ENCODE measurements at places on chromosomes 7 and 10.

DNA sequence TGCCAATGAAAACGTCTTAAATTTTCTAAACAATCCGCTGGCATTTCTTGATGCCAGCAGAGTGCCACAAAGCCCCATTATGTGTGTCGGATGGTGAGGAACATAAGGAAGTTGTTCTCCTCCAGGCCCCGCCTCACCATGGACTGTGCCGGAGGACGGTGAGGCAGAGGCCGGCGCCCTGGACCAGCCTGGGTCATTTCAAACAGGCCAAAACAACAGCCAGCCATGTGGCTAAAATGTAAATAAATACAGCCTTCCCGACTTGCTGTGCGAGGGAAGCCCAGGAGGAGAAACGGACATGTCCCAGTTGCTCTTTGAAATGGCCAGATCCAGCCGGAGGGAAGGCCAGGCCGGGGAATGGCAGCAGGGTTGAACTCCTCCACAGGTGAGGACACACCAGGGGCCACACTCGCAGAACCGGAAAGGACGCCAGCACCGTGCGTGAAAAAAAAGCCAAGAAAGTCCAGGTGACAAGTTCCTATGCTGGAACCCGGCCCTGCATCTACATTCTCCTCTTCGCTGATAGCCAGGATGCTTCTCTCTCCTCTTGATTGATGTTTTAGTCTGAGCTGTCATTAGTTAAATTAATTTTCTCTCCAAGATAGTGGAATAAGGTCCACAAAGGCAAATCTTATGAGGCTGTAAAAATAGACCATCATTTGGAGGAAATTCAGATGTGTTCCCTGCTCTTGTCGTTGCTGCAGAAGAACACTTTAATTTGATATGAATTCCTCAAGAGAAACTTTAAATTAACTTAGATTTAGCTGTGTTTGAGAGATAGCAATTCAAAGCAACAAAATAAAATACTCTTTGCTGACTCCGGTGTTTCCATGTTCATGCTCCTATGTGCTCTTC lies 64.6 kb downstream of the EBF3 start:
- DNase-seq, result no peak

- no peak for DNase-seq
These were observed 130.4 kb upstream of the STEAP4 start for GRCh38 chr7:88437132-88437531.

DNA sequence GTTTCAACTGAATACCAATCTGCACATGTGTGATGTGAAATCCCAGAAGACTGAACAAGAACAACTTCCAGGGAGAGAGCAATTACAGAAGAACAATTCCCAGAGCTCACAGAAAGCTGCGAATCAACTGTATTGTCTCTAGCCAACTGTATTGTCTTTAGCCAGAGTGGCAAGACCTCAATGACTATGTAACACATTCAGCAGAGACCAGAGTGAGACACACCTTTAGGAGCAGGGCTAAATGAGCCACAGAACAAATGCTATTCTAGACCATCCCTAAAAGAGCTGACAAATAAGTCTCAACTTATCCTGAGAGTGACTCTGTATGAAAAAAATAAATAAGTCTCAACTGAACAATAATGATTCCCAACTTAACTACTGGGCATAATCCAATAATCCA lies 72.0 kb downstream of the KMT2C start:
- DNase-seq, result no peak

DNA sequence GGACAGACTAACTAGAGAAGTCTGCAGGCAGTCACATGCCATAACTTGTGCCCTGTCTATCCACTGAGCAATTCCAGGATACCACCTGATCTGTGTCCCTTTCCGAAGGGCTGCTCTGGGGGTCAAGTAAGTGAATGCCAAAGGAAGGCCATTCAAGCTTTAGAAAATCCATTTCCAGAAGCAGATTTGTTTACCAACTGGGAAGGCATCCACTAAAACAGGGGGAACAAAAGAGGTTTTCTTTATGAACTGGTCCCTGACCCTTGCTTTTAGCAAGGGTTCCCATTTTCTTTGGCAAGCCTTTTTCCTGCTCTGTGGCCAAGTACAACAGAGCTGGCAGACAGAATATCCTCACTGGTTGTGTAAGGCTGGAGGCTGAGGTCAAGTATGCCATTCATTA lies 36.5 kb downstream of the ITPRID1 start:
- no peak for DNase-seq

- no peak for DNase-seq
These were observed 152.6 kb upstream of the FZD8 start for GRCh38 chr10:35794703-35795102.

DNA sequence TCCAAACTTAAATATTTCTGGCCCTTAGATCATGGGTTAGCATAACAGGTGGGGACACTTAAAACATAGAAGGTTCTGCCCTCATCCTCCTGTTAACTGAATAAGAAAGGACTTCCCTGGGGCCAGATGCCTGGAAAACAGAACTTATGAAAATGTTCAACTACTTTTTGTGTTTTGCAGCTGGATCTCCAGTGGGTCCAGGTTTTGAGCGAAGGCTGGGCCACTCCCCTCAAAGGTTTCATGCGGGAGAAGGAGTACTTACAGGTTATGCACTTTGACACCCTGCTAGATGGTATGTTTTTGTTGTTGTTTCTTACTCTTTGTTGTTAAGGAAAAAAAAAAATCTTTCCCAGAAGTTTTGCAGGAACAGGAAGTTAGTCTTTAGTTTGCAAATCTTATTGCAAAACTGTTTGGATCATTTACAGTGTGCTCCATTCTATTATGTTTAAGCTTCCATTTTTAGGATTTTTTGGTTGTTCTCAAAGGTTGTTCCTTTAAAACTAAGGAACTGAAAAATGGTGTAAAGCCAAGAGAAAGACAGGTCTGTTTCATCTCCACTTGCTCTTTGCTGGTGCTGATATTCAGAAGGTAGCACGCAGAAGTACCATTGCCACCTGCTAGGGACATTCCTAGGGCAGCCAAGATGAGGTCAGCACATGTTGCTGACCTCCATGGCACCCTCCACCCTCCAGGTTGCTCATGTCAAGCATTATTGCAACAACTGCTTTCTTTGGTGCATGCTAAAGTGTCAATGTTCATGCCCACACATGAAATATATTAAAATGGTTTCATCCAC lies 56.1 kb downstream of the PAPSS2 start:
- peak; percentile 2 for DNase-seq

- peak; percentile 30 for DNase-seq
These were observed 229.0 kb downstream of the STK31 start for GRCh38 chr7:23938937-23939552.

GRCh38 chr7:131591687-131592319 lies 35.4 kb upstream of the PODXL start:
- DNase-seq, result no peak

DNA sequence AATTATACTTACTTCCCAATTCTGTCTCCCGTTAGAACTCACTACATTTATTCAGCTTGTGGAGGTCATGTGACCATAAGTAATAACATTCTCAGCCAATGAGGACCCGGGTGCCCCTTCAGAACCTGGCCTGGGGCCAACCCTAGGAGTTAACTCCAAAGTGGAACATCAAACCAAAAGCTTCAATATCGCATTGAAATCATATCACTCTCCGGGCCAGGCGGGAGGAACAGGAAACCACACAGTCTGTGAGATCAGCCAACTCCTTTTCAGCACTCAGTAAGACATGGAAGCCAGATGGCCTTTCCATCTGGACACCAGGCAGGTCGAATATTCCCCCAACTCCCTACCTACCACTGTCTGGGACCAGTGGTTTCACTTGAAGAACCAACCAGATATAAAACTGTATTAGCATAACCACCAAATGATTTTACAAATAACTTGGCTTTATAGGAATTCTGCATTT lies 5.5 kb downstream of the CREB3L2 start:
- peak; percentile 95 for DNase-seq

DNA sequence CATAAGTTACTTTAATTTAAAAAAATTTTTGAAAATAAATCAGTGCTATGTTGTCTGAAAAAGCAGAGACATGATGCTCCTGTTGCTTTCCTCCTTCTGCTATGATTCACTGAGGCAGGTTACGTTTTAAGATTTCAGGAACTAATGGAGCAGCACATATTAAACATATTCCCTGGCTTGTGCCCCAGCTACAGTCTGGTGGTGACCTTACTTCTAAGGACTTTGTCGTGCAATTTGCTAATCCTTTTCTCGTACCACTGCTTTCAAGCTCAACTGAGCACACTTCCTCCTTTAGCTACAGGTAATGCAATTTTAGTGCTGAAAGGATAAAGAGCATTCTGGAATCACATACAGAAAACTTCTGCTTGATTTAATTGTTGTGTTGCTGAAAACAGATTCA lies 16.2 kb upstream of the PRR15 start:
- DNase-seq, result no peak

GRCh38 chr10:44930904-44931620 lies 19.9 kb downstream of the TMEM72 start:
- no peak for DNase-seq

DNA sequence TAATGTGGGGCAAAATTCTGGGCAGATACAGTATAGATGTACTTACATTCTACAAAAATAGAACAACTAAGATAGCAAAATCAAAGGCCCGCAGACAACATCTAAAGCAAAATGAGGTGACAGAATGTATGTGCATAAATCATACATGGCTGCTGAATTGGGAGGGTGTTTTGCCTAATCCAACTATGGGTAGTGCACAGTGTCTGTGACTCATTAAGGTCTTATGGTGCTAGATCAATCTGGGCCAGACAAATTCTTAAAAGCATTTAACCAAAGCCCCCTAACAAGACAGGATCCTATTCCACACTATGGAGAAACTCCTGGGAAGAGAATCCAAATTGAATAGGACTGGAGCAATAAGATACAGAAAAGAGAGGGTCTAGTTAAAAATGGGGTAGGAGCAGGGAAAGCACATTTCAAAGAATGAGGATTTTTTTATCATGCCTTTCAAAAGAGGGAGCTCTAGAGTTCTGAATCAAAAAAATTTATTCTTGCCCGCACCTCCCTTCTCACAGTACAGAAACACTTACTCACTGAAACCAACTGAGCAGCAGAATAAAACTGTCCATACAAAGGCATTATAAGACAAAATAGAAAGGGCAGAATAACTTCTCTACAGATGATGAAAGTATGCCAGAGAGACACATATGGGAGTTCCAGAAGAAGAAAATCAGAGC lies 181.3 kb downstream of the RNLS start:
- DNase-seq, result peak; percentile 45

- DNase-seq, result no peak
These were observed 86.1 kb upstream of the PPP2R2D start for GRCh38 chr10:131814567-131815265.

GRCh38 chr7:1693991-1694524 lies 24.0 kb downstream of the ELFN1 start:
- DNase-seq, result no peak

DNA sequence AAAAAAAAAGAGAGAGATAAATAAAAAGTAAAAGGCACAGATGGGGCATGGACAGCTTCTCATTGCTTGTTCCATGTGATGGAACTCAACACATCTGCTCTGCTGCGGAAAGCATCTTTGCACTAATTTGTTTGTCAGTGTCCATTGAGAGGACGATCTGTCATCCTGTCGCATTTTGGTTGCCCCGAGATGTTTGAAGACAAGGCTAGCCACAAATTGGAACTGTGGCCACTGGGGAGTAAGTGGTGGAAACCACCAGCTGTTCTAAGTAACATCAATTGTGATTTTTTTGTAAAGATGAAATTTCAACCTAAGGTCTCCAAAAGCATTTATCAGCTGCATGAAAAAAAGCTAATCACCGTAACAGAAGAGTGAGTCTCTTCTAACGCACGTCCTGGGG lies 312.7 kb downstream of the ADARB2 start:
- DNase-seq, result no peak

DNA sequence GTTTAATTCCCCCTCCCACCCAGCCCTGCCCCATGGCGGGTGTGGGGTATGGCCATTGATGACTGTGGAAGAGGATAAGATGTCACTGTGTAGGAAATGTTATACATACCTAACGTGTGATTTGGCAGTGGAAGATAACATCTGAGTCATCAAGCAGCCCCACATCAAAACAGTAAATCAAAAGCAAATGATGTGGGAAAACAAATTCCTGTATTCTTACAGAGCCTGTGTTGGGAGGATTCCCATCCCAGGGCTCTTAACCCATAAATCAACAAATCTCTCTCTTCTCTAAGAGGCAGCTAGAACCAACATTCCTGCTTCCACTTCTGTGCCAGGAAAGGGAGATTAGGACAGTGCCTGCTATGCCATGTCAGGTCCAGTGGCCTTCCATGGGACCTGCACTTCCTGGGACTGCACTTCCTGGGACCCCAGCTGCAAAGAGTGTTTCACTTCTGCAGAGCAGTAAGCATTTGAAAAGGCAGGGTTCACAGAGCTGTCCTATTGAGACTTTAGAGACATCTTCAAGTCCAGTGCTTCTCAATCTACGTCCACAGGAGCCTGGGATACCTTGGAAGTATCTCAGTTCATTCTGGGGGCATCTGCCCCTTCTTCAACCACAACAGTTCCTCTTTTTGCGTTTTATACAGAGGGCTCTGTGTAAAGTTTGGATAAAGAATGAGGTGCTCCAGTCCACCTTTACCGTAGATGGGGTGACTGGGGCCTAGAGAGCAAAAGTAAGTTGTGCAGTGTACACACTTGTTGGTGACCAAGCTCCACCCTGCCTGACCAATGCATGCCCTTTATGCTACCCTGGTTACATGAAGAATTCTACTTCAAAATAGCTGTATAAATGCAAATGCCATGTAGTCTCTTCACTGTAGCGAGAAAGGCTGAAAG lies 45.7 kb downstream of the ATXN7L1 start:
- DNase-seq, result no peak

GRCh38 chr10:24617771-24618396 lies 105.8 kb downstream of the ARHGAP21 start:
- DNase-seq, result peak; percentile 74

DNA sequence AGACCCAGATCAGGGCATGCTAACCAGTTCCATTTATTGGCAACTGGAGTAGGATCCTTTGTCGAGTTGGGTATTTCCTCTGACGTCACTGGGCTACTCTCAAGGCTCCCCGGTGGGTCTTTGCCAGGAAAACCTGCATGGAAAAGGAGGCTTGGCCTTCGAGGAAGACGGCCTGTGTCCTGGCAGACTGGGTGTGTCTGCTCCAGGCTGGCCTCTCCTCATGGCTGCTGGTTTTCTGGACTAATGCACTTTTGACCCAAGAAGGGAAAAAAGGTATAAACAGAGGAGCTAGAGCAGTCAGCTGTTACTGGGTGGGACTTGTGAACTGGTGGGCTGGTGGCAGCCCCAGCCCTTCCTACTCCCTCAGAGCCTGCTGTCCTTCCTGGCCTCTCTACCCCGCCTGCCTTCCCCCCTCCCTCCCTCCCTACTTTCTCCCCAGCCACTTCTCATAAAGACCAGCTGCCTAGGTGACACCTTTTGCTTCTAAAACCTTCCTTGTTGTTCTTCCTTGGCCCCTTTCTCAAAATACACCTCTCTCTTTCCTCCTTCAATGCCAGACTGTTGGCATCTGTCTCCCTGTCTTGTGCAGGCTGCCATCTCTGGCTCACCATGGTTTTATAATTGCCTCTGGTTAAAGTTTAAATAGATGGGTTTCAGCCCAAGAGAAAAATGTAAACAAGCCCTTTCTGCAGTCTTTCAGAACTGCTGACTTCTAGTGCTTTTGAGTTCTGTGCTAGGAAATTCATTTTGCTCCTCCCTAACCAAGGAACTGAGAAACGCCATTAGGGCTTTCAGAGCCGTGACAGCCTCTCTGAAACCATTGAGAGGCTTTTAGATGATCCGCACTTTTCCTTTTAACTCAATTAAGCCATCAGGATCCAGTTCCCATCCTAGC lies 101.8 kb upstream of the MKLN1 start:
- DNase-seq, result no peak

GRCh38 chr7:114567416-114567815 lies 152.8 kb downstream of the FOXP2 start:
- no peak for DNase-seq
